A673 (cell line): ENCODE measurements at places on chromosomes 16 and 17. TPM values are rescaled to one million over a fixed set of nuclear protein-coding genes. Genes with fewer than 3 reads are reported as not detected.

GRCh38 chr17:70041540-70041939 lies 33.5 kb upstream of the KCNJ16 start:
- no peak for DNase-seq

- DNase-seq = peak; percentile 24
Observed at GRCh38 chr16:50326835-50327465, 41.8 kb downstream of the BRD7 start.

- DNase-seq = no peak
Observed at GRCh38 chr16:6104428-6104827, 1006.8 kb upstream of the EEF2KMT start.

Gene PARD6A
- total RNA-seq = 8.6 and 8.7 TPM in 2 replicates

Gene SHCBP1
- 43.4 and 46.5 TPM in 2 replicates for total RNA-seq
